Lung microvascular endothelial cell (primary cell): ENCODE measurements at places on chromosomes 2 and 18. TPM values are rescaled to one million over a fixed set of nuclear protein-coding genes. Genes with fewer than 3 reads are reported as not detected.

DNA sequence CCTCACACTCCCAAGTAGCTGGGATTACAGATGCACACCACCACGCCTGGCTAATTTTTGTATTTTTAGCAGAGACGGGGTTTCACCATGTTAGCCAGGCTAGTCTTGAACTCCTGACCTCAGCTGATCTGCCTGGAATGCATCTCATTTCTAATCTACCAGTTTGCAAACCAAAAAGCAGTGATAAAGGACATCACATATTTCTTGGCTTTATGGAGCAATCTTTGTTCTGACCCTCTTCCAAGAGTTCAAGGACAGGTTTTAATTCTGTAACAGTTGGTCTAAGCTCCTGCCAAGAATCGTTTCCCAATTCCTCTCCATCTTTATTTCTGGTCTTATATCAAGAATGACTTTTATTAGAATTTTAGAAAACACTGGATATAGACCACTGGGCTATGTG lies 67.7 kb downstream of the SLC40A1 start:
- DNase-seq: no peak

GRCh38 chr2:196384729-196385128 lies 213.4 kb upstream of the STK17B start:
- DNase-seq: no peak

GRCh38 chr2:59177748-59178147 lies 936.6 kb upstream of the FANCL start:
- DNase-seq: no peak

DNA sequence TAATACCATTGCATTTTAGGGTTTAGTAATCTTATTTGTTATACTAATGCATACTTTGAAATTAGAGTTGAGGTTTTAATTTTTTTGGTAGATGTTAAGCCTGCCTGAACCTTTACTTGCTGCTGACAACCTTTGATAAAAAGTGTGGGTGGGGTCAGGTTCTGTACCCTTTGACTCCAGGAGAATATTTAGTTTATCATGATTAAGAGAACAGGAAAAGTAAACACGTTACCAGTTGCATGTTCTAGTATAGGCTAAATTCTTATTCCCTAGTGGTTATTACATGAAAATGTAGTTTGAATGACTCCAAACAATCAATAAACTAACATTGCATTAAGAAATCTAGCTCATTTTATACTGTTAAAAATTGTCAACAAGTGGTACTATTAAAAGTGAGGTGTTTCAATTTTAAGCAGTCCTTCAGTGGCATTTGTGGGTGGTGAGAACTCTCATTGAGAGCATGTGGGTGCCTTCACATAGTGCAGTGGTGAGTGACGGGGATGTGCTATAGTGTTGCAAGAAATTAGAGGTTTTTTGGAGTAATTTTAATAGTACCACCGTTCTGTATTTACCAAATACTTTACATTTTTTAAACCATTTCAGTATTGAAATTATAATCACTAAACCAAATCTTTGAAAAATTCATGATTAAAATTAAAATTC lies 29.9 kb downstream of the PHLPP1 start:
- no peak for DNase-seq

The KCNK3 gene
- not detected in 2 replicates for total RNA-seq

The MYO7B gene
- under 0.01 TPM in 2 replicates for total RNA-seq
